Activated CD4-positive, alpha-beta memory T cell treated with anti-CD3 and anti-CD28 coated beads for 36 hours (primary cell): ENCODE measurements at places on chromosomes 6 and 20.
A peak's percentile ranks its signal among the peaks of the same experiment; 100 is the strongest.

- DNase-seq, result no peak
Measured at GRCh38 chr6:1426416-1426815, 37.0 kb downstream of the FOXF2 start.

DNA sequence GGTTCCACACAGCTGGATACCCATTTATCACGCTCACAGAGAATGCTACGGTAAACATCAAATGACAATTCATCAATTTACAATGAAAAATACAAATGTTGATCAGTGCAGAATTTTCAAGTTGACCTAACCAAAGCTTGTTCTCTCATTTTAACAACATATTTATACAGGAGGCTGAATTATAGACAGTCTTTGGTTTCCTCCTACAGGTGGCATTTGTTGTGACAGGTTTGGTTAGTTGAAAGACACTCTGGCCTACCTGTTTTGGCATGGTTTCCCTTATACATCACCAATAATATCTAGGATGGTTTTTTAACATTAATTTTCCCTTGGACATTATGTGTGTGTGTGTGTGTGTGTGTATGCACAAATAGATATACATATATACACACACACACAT is 642.5 kb upstream of the MMS22L start:
- no peak for DNase-seq

GRCh38 chr20:19966840-19967239 is 50.3 kb upstream of the NAA20 start:
- DNase-seq, result no peak

- peak; percentile 13 for DNase-seq
Measured at GRCh38 chr20:1467355-1468116, 887 bp upstream of the NSFL1C start.

GRCh38 chr20:21301940-21302663 is 1.0 kb upstream of the XRN2 start:
- DNase-seq, result no peak

DNA sequence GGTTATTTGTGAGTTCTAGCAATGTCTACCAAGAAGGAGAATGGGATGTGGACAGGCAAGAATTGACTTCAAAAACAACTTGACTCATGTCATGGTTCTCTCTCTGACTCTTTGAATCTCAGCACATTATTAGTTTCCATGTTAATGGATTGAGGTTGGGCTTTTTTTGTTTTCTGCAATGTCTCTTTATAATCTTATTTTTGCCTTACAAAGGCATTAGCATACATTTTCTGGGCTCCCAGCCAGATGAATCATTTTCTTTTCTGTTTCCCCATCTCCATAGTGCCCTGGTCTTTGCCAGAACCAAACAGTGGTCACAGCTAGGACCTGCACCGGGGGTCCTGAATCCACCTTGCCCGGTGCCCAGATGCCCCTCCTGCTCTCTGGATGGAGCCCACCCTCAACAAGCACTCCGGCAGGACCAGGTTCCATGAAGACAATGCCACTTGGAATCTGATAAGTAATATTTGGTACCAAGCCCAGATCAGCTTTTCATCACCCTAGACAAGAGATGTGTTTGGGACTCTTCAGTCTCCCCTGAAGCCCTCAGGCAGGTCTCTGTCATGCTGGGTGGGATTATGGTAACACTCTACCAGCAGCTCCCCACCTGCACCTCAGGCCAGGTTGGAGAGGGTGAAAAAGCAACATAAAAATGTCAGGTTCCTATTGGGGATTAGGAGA is 266.7 kb upstream of the SULF2 start:
- DNase-seq, result no peak

DNA sequence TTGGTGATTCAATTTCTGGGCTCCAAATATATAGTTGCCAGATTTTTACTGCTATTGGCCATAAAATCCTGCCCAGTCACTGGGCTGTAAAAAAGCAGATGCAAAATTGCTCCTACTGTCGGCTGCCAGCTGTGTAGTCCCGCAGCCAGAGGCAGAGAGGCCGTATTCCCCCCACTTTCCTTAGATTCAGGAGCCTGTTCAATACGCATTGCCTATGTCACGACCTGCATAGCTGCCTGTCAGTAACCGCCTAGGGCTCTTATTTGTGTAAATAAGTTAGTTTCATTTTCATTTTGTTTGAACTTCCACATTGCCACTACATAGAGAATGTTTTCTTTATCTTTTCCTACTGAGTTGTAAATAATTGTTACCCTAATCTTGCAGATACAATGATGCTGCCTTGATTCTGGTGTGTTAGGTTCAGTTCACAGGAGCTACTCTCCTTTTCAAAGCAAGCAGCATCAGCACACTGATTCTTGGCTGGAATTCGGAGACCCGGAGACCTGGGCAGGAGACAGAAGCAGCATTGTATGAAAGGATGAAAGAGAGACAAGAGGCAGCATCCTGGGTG is 46.0 kb upstream of the UST start:
- no peak for DNase-seq

GRCh38 chr20:40966103-40966502 is 62.5 kb upstream of the TOP1 start:
- DNase-seq, result no peak

DNA sequence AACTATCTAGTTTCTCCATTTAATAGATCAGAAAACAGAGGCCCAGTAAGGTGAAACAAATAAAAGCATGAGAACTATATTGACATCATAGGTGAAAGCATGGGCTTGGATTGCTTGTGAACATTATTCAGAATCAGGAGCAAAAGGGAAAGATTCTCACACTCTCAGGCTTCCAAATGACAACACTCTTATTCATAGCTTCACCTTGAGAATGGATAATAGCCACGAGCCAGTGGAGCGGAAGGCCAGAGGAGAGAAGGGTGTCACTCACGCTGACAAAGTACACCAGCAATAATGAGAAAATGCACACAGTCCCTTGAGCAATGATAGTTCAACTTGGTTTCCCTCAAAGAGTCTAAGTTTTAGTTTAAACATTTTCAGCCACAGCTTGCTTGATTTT is 339.0 kb downstream of the TPBG start:
- no peak for DNase-seq

GRCh38 chr6:141736104-141736503 is 396.6 kb upstream of the GJE1 start:
- no peak for DNase-seq

DNA sequence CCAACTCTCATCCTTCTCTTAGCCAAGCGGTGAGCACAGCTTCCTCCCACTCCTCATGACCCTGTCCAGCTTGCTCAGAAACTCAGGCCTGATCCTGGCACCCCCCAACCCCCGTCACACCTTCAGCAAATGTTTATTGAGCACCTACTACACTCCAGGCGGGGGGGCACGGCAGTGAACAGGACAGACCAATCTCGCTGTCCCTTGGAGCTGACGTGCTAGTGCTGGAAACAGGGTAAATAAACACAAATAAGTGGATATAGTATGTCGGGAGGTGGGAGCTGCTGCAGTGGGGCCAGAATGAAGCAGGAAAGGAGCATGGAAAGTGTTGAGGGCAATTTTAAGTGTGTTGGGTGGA is 7.4 kb upstream of the SPDEF start:
- no peak for DNase-seq

- peak; percentile 90 for DNase-seq
Measured at GRCh38 chr6:149925974-149926777, 3.3 kb upstream of the RAET1G start.

GRCh38 chr6:96844530-96844929 is 7.3 kb upstream of the GPR63 start:
- DNase-seq, result no peak

- DNase-seq, result no peak
Measured at GRCh38 chr6:137650720-137651119, 156.5 kb upstream of the OLIG3 start.

DNA sequence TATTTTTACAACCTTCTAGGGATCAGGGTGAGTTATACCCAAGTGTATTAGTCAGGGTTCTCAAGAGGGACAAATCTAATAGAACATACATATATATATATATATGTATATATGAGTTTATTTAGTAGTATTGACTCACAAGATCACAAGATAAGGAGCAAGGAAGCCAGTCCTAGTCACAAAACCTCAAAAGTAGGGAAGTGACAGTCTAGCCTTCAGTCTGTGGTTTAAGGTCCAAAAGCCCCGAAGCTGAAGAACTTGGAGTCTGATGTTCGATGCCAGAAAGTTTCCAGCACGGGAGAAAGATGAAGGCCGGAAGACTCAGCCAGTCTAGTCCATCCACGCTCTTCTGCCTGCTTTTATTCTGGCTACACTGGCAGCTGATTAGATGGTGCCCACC is 632.7 kb upstream of the AGPAT4 start:
- no peak for DNase-seq

- DNase-seq, result no peak
Measured at GRCh38 chr6:14921170-14921569, 324.7 kb upstream of the JARID2 start.

- peak; percentile 88 for DNase-seq
Measured at GRCh38 chr20:62143081-62143956, at the start of the genes PSMA7 and SS18L1. Gene PSMA7 (minus strand): TSS chr20:62143394. CDS start chr20:62143303, 91 bp downstream. Gene SS18L1 (plus strand): TSS chr20:62143769. CDS start chr20:62143821, 52 bp downstream.

DNA sequence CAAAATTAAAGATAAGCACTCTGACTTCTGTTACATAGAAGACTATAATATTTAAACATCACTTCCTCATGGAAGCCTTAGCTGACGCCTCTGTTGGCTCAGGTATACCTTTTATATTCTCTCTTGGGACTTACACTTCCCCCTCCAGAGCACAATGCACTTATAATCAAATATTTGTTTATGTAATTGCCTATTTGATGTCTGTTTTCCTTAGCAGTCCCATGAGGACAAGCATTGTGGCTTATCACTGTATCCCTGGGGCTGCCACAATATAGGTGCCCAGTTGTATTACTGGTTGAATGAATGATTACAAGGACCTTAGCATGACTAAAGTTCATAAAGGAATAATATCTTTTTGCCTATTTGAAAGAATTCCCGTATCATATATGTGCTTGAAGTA is 186.7 kb upstream of the VGLL2 start:
- DNase-seq, result no peak

GRCh38 chr20:21396599-21397340 is 556 bp downstream of the NKX2-4 start:
- no peak for DNase-seq

GRCh38 chr20:9311132-9311531 is 203.3 kb upstream of the LAMP5 start:
- no peak for DNase-seq

- DNase-seq, result no peak
Measured at GRCh38 chr6:11323666-11324452, 91.4 kb upstream of the NEDD9 start.

DNA sequence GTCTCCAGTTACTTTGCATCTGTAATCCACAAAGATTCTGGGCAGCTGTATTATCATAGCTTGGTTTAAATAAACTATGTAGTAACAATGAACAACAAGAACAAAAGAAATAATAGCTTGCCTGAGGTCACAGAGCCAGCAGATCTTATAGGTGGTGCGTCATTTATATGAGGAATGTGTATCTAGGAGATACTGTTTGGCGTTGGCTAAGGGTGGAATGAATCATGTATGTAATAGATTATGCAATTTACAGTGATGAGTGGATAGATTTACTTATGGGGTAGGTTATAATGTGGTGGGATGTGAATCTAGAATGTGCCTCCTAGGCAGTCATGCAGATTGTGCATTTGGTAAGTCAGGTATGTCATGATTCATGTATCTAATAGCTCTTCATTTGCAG is 42.8 kb downstream of the HNF4A start:
- DNase-seq, result no peak

DNA sequence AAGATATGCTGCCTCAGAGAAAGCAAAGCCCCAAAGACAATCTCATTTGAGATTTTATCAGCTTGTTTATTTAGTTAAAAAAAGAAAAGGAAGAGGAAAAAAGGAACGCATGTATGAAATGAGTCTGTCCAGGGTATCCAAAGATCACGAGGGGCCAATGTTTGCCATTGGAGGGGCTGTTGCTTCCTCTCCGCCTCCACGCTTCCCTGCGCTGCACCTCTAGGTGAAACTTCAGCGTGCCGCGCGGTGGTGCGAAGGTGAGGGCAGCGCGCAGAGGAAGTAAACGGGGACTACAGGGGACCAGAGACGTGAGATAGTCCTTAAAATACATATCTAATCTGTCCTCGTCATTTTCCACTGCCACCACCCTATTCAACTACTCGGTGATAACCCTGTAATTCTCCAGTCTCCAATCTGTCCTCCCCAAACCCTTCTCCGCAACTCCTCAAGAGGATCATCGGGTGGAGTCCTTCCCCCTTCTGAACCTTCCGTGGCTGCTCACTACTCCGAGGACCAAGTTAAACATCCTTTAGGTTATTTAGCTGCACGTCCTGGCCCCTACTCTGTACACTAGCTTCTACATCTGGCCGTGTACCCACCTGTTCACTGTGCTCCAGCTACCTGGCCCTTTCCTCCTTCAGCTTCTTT is 1.1 kb upstream of the DCBLD1 start:
- DNase-seq, result peak; percentile 34

DNA sequence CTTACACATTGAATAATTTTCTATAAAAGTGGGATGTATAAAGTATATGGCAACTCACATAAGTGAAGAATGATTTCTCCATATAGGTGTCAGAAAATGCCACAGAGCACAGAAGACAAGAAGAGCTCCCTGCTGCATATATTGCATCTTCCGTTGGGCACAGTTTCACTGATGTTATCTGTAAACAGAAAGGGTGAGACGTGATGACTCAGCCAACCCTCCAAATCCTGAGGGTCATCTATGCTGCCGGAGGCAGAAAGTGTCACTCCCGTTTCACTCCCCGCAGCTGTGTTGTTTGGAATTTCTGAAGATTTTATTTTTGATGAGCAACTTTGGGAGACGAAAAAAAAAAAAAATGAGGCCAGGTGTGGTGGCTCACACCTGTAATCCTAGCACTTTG is 644.1 kb downstream of the C6orf118 start:
- DNase-seq, result no peak

GRCh38 chr6:3310703-3311102 is 52.0 kb downstream of the PSMG4 start:
- DNase-seq, result no peak

GRCh38 chr6:149459761-149460160 is 25.1 kb downstream of the ZC3H12D start:
- no peak for DNase-seq

GRCh38 chr6:130412556-130413290 is 46.9 kb downstream of the TMEM200A start:
- DNase-seq, result no peak

DNA sequence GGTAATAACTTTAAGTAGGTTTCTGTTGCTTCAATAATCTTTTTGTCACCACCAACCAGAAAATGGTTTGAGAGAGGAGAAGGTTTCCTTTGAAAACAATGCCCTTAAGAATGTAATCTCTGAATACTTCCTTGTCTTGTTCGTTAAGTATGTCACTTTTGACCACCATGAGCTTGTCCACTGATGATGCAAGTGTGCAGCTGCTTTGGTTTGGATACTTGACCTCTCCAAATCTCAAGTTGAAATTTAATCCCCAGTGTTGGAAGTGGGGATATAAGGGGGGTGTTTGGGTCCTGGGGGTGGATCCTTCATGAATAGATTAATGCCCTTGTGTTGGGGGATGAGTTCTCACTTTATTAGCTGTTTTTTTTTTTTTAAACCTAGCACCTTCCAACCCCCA is 985.4 kb downstream of the EPHA7 start:
- DNase-seq, result no peak

- DNase-seq, result no peak
Measured at GRCh38 chr6:147117580-147117979, 86.6 kb upstream of the STXBP5 start.

- no peak for DNase-seq
Measured at GRCh38 chr6:70112716-70113115, 190.2 kb downstream of the COL9A1 start.
